ENCODE measurements at places on chromosomes 16 and 17.

- DNase-seq, result peak; percentile 46
These were observed 9.0 kb downstream of the TMEM98 start for GRCh38 chr17:32936894-32937500.

DNA sequence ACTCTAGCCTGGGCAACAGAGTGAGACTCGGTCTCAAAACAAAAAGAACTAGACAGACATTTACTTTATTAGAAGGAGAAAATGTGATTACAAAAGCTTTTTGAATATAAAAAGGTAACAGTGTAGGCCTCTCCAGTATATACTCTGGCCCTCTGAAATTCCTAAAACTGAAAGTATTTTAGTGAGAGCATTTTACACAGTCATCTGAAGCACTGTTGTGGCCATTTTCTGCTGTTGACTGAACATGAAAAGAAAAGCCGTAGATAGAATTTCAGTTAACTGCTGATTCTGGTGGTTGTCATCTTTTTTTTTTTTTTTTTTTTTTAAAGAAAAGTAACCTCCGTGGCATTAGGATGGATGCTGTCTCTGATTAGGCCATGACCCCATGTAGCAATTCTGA is 15.6 kb downstream of the DUSP14 start:
- no peak for DNase-seq

- no peak for DNase-seq
These were observed 144.3 kb downstream of the VPS53 start for GRCh38 chr17:570388-570787.

DNA sequence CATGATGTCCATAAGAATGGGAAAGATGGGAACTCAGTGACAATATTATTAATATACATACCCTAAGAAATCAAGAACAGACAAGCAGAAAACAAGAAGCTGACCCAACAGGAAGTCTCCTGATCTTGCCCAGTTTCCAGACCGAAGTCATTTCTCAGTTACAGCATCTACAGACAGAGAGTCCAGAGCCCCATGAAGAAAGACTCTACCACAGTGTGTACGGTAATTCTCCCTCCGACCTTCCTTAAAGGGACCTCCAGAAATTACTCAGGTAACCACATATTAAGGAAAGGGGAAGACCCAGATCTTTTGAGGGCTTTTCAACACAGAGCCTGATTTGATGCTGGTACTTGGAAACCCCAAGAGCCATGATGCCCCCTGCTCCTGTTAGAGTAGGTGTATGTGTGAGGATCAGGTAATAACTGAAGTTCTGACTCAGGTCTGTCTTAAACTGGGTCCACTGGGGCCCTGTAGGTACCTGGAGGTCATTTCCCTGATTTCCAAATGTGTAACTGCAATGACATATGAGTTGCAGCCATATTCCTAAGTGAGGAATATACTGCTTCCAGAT is 132.4 kb downstream of the ABCA8 start:
- no peak for DNase-seq

DNA sequence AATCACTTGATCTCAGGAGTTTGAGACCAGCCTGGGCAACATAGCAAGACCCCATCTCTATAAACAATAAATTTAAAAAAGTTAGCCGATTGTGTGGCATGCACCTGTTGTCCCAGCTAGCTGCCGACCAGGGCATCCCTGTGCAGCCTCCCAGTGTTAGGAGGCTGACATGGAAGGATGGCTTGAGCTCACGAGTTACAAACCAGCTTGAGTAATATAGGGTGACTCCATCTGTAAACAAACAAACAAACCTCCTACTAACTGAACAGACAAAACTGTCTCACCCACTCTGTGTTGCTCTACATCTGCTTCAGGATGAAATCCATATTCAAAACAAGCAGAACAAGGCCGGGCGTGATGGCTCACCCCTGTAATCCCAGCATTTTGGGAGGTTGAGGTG is 6.9 kb upstream of the PRSS27 start:
- DNase-seq, result no peak

All from stimulated activated CD8-positive, alpha-beta memory T cell treated with anti-CD3 and anti-CD28 coated beads, Interleukin-4, amount 100 ng/mL, for 1 hour (primary cell).